ENCODE measurements at places on chromosomes 13 and 19.

- no peak for DNase-seq
Measured at GRCh38 chr19:57192993-57193392, 1.7 kb downstream of the ZNF264 start.

DNA sequence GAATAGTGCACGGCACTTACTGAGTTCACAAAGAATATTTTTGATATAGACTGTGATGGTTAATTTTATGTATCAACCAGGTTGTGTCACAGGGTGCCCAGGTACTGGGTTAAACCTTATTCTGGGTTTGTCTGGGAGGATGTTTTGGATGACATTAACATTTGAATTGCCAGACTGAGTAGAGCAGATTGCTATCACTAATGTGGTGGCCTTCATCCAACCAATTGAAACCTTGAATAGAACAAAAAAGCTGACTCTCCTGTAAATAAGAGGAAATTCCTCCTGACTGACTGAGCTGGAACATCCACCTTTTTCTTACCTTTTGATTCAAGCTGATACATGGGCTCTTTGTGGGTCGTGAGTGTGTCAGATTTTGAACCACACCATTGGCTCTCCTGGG, 1424.4 kb upstream of the MIR17HG start:
- no peak for DNase-seq

GRCh38 chr13:103299079-103299478, 232.9 kb upstream of the SLC10A2 start:
- DNase-seq: peak; percentile 39

DNA sequence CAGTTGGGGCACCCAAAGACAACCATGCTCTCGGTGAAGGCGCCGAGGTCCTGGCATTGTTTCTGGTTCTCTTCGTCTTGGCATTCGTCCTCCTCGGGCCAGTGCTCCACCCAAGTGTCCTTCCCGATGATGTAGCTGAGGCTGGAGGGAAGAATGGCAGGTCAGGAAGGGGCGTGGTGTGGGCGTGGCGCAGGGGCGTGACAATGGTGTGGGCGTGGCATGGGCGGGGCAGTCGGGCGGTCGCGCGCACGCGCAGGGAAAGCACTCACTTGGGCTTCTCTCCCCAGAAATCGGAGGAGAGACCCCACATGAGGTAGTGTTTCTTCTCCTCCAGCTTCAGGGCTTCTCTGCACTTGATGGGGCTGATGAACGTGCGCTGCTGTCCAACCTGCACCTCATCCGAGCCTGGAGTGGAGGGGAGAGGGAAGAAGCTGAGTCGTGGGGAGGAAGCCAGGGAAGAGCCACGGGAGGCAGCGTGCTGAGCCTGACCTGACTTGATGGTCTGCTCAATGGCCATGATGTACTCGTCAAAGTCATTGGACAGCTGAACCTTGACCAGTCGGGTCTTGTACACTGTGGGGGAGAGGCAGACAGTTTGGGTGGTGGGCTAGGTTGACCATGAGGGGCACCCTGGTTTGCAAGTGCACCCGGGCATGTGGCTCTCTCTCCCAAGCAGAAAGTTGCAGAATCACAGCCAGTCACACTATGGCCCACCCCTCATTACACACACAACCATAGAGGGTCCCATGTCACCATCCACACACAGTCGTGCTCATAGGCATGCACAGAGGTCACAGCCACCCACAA, 8.1 kb upstream of the TNFSF14 start:
- DNase-seq: peak; percentile 67

GRCh38 chr13:114136576-114136975, 4.2 kb upstream of the RASA3 start:
- no peak for DNase-seq

- no peak for DNase-seq
Measured at GRCh38 chr13:95623141-95623540, 21.4 kb downstream of the DZIP1 start.

DNA sequence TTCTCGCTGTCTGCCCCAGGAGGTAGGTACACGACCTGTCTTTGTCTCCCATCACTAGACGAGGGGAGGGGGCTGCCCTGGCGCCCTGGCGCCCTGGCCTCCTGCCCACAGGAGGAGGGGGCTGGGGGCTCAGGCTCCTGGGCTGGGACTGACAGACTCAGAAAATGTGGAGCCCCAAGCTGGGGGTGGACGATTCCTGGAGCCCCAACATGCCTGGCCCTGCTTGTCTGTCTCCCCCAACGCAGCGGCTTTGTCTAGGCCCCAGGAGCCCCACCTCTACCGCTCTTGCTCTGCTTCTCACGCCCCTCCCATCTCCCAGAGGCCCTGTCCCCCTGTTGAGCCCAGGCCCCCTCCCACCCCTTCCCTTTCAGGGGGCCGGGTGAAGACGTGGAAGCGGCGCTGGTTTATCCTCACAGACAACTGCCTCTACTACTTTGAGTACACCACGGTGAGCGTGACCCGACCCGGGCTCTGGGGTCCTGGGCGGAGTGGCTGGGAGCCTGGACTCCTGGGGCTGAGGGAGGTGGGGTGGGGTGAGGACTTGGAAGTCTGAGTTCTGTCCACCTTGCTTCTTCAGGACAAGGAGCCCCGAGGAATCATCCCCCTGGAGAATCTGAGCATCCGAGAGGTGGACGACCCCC, 8.6 kb downstream of the CYTH2 start:
- no peak for DNase-seq

DNA sequence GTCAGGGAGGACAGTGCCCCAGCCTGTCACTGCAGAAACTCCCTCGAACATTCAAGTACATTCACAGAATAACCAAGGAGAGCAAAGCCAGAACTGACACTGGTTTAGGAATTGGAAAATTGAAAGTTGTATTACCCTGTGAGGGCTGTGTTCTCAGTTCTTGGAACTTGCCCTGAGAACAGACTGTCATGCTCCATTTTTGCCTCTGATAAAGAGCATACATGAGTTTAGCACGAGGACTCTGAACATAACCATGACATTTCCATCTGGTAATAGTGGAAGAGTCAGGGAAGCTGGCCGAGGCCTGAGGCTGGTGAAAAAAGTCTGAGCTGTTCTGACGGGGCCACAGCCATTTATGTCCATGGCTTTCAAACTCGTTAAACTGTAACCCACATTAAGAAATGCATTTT, 15.2 kb upstream of the SLC25A30 start:
- DNase-seq: no peak

GRCh38 chr19:6744381-6745301, 5.2 kb downstream of the TRIP10 start:
- peak; percentile 34 for DNase-seq

DNA sequence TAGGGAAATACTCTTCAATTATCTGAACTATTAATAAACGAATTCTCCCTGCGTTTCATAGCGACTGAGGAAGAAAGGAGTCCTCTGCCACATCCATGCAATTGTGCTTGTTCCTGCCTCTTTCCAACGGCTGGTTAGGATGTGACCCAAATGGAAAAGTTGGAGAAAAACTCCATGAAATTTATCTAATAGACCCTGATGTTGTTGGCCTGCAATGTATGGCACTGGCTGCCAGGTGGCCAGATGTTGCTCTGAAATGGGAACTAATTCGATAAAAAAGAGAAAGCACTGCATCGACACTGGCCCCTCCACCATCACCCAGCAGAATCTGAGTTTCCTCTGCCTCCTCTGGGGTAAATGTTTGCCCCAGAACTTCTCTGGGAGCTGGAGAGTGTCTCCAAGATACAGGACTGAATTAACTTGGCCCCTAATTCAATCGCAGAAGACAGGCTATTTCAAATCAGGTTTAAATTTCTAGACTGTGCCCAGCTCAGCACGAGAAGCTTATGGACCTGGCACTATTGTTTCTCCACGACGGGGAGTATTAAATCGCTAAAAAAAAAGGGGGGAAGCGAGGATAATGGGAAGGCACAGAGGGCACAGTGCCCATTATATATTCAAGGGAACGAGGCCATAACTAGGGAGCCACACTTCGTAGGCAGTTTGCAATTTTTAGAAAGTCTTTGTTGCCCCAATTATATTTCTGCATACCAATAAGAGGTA, 103.9 kb downstream of the ZIC5 start:
- DNase-seq: no peak

DNA sequence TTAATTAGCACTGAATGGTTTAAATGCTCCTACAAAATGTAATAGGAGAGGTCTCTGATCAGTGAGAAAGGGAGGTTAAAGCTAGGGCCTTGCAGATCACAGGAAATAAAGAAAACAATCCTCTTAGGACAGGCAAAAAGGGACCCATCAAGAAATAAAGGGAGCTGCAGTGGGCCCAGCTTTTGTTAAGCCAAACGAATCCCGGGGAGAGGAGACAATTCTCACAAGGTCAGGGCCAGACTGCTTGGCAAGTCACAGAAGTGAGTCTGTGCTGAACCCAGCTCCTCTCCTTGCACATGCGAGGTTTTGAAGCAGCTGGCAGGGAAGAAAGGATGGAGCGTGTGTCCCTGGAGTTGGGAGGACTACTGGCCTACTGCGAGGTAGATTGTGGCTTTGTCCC, 285.8 kb downstream of the COG6 start:
- DNase-seq: no peak

GRCh38 chr19:49432141-49433073, 7.2 kb downstream of the GFY start:
- DNase-seq: peak; percentile 75

- DNase-seq: peak; percentile 83
Measured at GRCh38 chr13:60397704-60398378, 821 bp downstream of the TDRD3 start.

DNA sequence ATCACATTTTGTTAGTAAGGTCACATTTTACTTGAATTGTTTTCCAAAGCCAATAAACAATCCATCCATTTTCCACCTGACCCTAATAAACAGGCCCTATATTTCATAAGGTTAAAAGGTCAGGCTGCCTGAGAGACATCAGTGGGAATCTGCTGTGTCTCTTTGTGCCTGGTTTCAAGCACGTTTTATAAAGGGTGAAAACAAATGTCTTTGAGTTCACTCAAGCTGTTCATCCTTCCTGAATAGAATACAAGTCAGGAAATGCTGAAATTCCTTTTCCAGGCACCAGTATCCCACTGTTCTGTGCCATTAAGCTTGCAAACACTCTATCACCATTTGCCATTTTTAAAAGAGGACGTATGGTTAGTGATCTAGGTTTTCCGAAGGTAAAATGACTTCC, 67.5 kb upstream of the SPATA13 start:
- DNase-seq: peak; percentile 53

DNA sequence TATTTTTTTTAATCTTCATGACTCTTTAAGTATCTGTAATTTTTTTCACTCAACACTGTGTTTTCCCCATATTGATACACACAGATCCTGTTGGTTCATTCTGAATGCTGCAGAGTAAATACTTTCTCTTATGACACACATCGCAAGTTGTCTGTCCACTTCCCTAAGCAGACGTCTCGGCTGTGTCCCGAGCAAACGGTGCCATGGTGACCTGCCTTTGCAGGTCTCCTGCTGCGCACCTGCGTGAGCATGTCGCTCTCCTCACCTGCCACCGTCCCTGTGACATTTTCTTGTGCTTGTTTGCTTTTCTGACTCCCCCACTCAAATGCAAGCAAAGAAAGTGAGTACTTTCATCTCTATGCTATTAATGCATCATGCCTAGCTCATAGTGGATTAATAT, 57.8 kb downstream of the CCDC70 start:
- no peak for DNase-seq

GRCh38 chr13:50285283-50285682, 270.0 kb downstream of the KCNRG start:
- DNase-seq: no peak

GRCh38 chr19:2180114-2180513, 16.4 kb downstream of the DOT1L start:
- no peak for DNase-seq

GRCh38 chr13:79782541-79783205, 301.7 kb downstream of the NDFIP2 start:
- peak; percentile 93 for DNase-seq

DNA sequence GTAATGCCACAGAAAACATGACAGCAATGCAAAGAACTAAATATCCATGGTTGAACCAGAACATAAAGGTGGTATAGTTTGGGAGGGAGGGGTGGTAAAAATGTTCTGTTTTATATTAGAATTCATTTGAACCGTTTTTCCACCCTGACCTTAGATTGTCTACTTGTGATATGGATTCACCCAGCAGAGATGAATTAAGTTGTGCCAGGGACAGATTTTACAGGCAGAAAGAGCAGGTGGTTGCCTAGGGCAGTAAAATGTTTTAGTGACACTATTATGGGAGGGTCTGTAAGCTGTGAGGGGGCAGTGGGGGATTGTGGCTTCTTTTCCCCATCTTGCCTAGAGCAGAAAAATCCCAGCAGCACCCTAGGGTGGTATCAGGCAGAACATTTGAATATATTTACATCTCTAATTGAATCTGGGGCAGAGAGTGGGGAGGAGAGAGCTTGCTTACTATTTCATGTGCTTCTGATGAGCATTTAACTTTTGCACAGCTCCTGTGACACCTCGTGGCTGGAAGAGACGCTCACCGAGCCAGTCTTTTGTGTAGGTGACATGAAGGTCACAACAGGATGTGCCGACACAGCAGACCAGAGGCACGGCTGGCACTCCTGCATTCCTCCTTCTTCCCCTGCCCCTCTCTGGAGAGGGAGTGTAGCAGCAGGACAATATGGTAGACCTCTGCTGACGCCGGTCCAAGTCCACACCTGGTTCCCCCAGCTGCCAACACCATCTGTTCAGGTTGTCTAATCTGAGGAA, 452.3 kb downstream of the IRS2 start:
- no peak for DNase-seq

GRCh38 chr13:30978981-30979956, 46.8 kb downstream of the TEX26 start:
- peak; percentile 83 for DNase-seq

- no peak for DNase-seq
Measured at GRCh38 chr13:100214886-100215285, 126.0 kb downstream of the PCCA start.

DNA sequence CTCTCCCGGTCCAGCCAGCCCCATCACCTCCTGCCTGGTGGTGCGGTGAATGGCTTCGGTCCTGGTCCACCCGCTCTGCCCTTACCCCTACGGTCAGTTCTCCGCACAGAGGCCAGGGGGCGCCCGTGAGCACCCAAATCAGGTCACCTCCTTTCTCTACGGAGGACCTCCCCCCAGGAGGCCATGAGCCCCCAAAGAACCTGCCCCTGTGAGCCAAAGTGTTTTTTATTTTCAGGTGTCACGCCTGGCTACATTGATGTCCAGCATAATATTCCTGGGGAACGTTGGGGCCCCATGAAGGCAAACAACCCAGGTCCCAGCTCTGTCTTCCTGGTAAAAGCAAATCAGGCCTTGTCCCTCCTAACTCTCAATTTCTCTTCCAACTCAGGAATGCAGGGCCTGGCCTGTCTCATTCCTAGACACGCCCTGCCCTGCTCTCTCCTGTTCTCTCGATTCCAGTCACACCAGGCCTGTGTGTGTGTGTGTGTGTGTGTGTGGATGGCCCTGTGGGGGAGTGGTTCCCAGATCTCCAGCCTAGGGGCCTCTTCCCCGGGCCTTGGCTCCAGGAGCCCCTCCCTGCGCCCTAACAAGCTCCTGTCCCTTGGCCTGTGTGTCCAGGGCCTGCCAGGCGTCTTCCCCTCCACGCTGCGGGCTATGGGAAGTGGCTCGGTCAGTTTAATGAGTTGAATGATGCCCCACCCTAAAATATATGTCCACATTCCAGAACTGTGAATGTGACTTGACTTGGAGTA, 9.7 kb upstream of the GIPC1 start:
- DNase-seq: peak; percentile 70

- no peak for DNase-seq
Measured at GRCh38 chr19:11495481-11495880, 10.2 kb downstream of the ZNF653 start.
